ENCODE measurements at places on chromosomes 6 and 20.
A peak's percentile ranks its signal among the peaks of the same experiment; 100 is the strongest.

GRCh38 chr6:54971825-54972224 lies 125.3 kb downstream of the FAM83B start:
- no peak for DNase-seq

GRCh38 chr6:13229205-13230085 lies 98.9 kb downstream of the TBC1D7 start:
- DNase-seq: peak; percentile 43

DNA sequence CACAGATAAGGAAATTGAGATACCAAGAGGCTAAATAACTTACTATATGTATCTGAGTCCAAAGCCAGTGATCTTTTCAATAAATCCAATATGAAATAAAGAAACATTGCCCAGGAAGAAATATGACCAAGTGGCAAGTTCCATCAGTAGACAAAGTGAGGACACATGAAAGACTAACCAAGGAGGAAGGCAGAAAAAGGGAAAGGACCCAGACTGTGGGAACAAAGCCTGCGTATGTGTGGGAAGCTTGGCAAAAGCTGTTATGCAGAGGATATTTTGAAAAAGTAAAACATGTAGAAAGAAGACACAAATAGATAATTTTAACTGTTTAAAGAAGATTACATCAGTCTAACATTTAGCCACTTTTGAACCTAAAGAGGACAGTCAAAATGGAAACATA lies 264.4 kb upstream of the PRDM1 start:
- no peak for DNase-seq

- DNase-seq: no peak
Measured at GRCh38 chr6:40552941-40553340, 34.2 kb downstream of the LRFN2 start.

DNA sequence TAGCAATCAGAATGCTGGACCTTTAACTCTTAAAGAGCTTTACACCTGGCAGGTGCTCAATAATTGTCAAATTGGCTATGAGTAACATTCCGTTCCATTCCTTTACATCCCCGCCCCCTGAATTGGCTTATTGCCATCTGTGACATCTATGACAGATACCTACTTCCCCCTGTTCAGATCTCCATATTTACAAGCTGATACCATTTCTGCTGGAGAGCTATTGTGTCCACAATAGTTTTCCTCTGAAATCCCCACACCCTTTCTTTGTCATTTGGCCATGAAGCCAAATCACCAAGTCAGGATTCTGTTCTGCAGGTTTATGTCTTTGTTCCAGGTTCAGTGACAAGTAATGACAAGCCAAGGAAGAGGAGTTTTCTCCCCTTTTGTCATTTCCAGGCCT lies 3.2 kb downstream of the CDH26 start:
- no peak for DNase-seq

DNA sequence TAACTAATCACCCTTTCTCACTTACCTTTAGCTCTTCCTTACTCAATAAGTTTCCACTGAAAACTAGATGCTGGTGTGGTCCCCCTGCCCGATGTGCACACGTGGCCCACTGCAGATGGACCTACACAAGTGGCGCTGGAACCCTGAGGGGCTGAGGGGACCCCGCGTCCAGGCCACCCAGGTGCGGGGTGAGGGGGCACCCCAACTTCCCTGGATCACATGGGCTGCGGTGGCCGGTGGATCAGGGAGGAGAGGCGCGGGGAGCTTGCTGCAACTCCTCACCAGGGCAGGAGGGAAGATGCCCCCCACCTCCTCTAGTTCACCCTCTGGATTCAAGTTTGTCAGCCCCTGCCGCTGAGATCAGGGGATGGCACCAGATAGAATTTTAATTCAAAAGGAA lies 12.5 kb upstream of the HLA-DOA start:
- DNase-seq: no peak

GRCh38 chr6:83901624-83902023 lies 42.1 kb downstream of the CYB5R4 start:
- DNase-seq: no peak

DNA sequence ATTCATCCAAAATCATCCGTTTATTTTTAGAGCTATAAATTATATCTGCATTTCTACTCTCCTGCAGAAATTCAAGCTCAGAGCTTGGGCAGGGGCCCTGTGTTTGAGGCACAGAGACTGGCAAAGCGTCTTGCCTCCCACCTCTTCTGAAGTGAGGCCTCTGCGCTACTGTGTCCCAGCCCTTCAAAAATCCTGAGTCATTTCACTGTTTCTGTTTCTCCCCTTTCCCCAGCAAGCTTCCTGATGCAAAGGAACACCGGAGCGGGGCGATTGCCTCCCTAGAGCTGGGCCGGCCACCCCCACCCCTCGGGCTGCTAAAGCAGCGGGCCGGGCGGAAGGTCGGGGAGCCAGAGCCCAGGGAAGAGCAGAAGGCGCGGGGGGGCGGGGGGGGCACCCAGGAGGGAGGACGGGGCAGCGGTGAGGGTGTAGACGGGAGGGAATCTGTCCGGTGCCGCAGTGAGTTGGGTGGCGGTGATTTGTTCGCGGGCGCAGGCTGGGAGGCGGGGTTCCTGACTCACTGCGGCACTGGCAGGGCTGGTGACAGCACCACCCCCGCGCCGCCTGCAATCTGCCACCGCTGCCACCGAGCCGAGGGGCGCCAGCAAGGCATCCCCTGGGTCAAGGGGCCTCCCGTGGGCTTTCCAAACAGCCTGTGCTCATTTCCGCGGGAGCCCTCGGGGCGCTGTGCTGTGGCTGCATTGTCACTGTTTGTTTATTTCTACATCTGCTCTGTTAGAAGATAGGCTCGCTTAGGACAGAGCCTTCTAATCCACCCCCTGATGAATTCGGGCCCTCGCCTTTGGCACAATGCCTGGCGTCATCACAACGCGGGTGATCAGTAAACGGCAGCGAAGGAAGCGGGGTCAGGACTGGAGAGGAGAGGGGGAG lies 46.5 kb upstream of the SNAP25 start:
- DNase-seq: peak; percentile 49

- no peak for DNase-seq
Measured at GRCh38 chr20:23132930-23133559, 46.9 kb upstream of the CD93 start.

- no peak for DNase-seq
Measured at GRCh38 chr6:4571011-4571410, 205.2 kb upstream of the CDYL start.

- peak; percentile 96 for DNase-seq
Measured at GRCh38 chr6:30744054-30744805, at the start of gene IER3. IER3 (minus strand) TSS chr6:30744547; CDS start chr6:30744518, 29 bp downstream.

- no peak for DNase-seq
Measured at GRCh38 chr20:2311329-2311728, 15.5 kb downstream of the TGM3 start.

GRCh38 chr6:88380083-88380482 lies 213.9 kb upstream of the CNR1 start:
- DNase-seq: peak; percentile 67

GRCh38 chr6:145540741-145541140 lies 194.6 kb downstream of the EPM2A start:
- no peak for DNase-seq

DNA sequence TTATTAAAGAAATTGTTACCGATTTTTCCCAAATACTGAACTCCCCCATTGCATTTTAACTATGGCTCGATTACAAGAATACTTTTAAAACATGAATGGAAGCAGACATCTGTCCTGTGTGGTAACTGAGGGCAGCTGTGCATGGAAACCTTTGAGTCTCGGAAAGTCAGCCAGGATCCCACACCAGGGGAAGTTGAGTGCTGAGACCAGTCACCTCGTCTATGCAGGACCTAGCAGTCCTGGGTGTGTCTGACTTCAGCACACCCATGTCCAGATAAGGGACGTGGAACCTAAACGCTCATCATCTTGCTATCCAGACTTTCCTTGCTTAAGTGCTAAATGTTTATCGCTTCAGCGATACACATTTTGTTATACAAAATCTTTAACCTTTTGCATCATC lies 6.1 kb downstream of the RIN2 start:
- no peak for DNase-seq

GRCh38 chr6:163739966-163740365 lies 325.4 kb downstream of the QKI start:
- no peak for DNase-seq

DNA sequence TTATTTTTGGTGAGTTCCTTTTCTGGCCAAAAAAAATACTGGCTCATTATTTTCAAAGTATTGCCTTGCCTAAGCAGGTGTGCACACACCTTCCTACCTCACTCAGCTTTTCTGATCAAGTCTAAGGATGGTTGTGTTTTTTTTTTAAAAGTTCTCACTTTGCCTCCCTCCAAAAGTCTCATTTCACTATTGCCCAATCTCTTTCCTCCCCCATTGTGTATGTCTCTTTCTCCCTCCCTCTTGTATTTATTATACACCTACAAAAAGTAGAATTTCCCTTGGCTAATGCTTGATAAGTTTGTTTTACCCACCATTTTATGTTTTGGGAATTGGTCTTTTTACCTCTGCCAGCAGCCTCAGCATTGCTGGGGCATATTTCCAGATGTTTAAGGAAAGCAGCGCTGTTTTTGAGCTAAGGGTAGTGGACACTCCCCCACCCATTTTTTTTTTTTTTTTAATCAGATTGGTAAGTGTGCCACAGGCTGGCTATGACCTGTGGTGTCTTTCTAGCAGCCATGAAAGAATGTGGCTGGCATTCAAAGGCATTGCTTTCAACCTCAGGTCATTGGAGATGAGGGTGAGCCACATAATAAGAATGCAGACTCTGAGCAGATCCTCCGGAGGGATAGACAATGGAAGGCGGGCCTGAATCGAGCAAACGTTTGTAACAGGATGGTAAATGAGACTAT lies 668.6 kb downstream of the UTRN start:
- peak; percentile 67 for DNase-seq

DNA sequence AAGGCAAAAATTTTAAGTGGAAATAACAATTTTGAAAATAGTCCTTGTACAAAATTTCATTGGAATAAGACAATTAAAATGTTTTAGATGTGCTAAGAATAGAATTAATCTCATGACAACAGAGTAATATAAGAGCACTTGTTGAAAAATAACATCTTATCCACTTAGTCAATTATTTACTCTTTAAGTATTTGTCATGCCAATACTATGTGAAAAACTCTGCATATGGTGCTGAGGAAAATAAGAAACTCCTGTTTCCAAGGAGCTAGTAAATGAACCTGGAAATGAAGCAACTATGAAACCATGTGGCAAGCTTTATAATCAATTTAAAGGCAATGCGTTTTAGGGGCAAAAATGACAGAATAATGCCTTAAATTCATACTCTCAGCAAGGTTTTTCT lies 42.7 kb upstream of the HCRTR2 start:
- peak; percentile 48 for DNase-seq

DNA sequence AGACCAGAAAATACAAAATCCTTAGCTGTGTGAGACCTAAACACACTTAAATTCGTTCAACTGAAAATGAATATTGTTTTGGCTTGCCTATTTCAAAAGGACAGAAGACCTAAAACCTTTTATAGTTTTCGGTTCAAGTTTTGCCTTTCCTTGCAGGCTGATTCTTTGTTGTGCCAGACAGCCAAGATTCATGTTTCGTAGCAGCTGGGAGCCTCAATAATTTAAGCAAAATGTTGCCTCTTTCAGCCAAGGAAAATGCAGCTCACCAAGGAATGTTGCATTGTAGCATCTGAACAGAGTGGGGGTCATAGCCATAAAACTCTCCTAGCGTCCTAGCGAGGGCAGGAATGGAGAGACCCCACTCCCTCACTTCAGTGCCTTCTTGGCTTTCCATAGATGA lies 92.3 kb upstream of the INSM1 start:
- no peak for DNase-seq

DNA sequence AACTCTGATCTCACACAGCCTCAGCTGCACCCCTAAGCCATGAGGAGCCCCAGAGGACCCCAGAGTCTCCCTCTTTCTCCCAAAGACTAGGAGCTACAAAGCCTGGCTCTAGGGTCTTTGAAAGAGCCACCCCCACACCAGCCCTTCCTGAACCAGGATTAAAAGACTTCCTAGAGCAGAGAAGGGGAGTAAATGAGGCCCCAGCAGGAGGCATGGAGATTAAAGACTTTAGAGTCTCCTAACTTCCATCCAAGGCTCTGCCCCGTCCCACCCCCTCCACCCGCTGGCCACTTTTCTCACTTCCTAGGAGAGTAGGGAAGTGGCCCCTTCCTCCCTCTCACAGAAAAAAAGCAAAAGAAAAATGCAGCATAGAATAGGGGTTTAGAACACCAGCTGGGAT lies 1.7 kb downstream of the PREX1 start:
- no peak for DNase-seq

GRCh38 chr6:28357036-28357435 lies 7.3 kb downstream of the ZKSCAN3 start:
- DNase-seq: no peak

GRCh38 chr6:127690092-127690491 lies 113.1 kb downstream of the C6orf58 start:
- no peak for DNase-seq

GRCh38 chr6:7132398-7133035 lies 24.8 kb downstream of the RREB1 start:
- no peak for DNase-seq

DNA sequence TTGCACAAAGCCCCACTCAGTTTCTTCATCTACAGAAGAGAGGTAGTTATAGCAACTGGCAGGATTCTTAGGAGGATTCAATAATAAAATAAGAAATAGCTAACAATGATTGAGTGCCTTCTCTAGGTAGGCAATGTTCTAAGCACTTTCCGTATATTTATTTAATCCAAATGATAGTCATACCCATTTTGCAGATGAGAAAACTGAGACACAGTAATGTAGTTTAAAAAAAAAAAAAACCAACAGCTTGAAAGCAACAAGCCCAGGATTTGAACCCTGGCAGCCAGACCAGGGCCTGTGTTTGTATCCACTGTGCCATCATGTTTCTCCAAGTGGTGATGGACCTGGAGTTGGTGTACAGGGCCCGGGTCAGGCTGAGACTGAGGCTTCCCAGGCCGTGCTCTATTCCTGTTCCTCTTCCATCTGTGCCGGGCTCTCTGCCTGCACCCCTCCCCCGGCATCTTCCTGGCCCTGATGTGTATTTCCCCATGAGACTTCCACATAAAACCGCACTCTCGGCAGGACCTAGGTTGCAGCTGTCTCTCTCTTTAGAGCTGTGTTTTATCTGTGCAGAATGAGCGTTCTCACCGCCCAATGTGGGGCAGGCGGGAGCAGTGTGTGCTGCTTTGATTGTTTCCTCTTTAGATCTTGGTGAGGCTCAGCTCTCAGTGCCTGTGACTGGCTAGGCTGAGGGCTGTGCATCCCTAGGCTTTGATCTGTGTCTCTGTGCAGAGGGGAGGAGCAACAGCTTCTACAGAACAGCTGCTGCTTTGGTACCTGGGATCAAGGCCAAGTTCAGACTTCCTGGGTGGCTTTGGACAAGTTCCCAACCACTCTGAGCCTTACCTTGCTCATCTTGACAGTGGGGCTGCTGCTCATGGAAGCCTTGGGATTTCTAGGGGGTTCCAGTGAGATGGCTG lies 49.5 kb downstream of the TOX2 start:
- DNase-seq: peak; percentile 88
